Uterus (tissue), 4 donors: ENCODE measurements at places on chromosomes 7 and 10.

GRCh38 chr7:127678947-127679346, 27.0 kb downstream of the SND1 start:
- H3K27ac ChIP-seq = no peak overlapping the region
- no peak overlapping the region for H3K4me3 ChIP-seq
- peaks cover 11% of the 10 kb centered on the region for H3K4me1 ChIP-seq
- no peaks in the 10 kb centered on the region for H3K27me3 ChIP-seq
- H3K36me3 ChIP-seq = no peaks in the 10 kb centered on the region

DNA sequence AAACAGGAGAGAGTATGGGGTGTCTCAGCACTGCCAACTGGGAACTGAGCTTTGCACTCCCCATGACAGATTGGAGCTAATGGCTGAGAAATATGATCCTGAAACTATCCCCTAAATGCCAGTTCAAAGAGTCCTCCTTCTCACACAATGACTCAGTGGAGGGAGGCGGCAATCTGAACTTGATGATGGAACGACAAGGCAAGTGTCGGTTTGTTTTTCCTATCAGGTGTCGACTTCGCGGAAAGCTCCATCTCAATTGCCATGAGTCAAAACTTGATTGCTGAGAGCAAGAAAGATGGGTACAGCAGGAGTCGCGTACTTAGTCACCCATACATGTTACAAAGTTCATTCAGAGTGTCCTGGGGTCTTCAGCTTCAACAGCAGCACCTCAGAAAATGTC, 52.5 kb downstream of the NPY start:
- H3K27me3 ChIP-seq = no peaks in the 10 kb centered on the region
- H3K27ac ChIP-seq = no peak overlapping the region
- H3K4me1 ChIP-seq = no peaks in the 10 kb centered on the region
- DNase-seq = no peak

DNA sequence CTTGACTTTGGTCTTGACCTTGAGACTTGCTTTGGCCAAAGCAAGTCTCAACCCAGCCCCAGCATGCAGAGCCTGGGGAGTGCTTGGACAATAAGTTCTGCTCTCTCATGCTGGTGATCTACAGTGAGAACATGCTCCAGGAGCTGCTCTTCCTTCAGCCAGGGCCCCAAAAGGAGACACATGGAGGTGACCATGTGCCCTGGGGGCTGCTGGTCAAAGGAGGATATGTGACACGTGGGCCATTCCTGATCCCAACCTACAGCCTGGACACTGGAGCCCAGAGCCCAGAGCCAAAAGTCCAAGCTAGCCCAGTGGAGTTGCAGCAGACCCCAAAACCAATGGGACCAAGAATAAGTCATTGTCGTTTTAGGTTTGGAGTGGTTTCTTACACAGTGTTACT, 78.2 kb upstream of the CHST15 start:
- no peaks in the 10 kb centered on the region for H3K36me3 ChIP-seq
- H3K27ac ChIP-seq = no peak overlapping the region
- H3K4me3 ChIP-seq = no peak overlapping the region
- no peaks in the 10 kb centered on the region for H3K27me3 ChIP-seq
- DNase-seq = no peak

DNA sequence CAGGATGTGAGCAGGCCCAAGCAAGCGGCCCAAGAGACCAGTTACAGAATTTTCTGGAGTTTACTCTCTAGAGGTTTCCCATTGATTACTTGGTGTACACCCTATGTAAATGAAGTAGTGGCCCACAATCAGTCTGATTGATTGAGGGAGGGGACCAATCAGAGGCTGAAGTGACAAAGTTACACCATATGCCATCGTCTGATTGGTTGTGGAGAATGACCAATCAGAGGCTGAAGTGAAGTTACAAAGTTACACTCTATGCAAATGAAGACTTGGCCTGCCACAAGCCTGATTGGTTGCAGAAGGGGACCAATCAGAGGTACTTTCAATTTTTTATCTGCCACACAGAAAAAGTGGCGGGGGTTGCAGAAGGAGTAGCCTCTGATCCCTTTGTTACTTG, 83.7 kb downstream of the KIF20B start:
- H3K27ac ChIP-seq = no peak overlapping the region
- no peak overlapping the region for H3K4me3 ChIP-seq

DNA sequence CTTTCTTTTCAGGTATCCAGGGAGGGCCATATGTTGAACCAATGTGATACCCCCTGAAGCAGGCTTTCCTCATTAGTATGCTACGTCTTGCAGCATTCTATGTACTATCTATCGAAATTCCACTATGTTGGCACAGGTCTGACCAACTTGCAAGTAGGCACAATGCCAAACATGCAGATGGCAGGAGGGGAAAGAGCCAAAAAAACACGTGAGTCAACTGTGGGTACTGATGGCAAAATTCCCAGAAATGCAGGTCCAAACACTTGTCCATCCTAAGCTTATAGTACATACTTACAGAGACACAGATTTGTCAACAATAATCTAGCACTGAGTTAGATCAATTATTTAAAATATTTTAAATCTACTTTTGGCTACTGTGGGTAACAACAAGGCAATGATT, 394.9 kb downstream of the DGKB start:
- no peaks in the 10 kb centered on the region for H3K27me3 ChIP-seq
- H3K27ac ChIP-seq = no peak overlapping the region
- no peaks in the 10 kb centered on the region for H3K4me1 ChIP-seq
- DNase-seq = no peak
- H3K4me3 ChIP-seq = no peak overlapping the region
- H3K36me3 ChIP-seq = no peaks in the 10 kb centered on the region

DNA sequence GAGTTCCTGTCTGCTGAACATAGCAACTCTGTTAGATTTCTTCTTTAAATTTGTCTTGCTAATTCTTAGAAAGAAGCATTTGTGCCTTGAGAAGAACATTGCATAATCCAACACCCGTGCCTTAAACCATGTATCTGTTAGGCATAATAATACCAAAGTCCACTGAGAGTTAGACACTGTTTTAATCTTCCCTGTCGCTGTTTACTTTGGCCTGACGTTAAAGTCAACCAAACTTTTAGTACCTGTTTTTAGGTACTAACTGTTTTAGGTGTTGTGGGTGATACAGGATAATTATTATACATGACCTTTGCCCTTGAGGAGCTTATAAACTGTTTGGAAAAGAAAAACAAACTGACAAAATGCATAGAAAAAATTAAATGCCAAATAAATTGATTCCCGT, 43.6 kb downstream of the KLHDC10 start:
- H3K36me3 ChIP-seq = no peaks in the 10 kb centered on the region
- no peak overlapping the region for H3K4me3 ChIP-seq
- no peak overlapping the region for H3K27ac ChIP-seq

DNA sequence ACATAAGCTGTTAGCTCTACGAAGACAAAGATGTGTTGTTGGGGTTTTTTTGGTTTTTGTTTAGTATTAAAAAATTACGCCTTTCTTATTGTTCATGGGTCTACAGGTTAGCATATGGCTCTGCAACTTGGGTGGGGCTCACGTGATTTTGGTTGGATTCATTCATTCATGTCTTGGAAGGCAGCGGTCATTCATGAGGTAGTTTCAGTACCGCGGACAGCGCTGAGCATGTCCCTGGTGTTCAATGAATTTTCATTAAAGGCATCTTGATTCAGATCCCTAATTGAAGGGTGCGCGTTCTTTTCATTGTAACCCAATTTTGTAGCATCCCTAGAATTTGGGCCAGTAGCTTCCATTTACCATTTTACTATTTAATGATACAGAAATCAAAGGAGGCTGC, 42.9 kb upstream of the TCERG1L start:
- H3K27me3 ChIP-seq = no peaks in the 10 kb centered on the region
- H3K4me1 ChIP-seq = no peaks in the 10 kb centered on the region
- DNase-seq = no peak
- H3K27ac ChIP-seq = no peak overlapping the region

DNA sequence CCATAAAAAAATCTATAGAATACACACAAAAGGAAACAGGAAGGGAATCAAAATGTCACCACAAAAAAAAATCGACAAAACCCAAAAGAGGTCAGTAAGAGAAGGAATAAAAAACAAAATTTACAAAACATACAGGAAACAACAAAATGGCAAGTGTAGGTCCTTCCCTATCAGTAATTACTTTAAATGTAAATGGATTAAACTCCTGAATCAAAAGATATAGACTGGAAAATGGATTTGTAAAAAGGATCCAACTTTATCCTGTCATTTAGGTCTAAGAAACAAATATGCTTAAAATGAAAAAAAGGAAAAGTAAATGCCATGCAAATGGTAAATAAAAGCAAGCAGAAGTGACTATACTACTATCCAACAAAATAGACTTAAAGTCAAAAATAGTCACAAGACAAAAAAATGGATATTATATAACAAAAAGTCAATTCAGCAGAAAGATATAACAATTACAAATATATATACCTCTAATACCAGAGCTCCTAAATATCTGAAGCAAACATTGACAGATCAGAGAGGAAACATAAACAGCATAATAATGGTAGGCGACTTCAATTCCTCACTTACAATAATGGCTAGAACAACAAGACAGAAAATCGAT, 2.0 kb downstream of the OR13A1 start:
- H3K27me3 ChIP-seq = no peaks in the 10 kb centered on the region
- no peaks in the 10 kb centered on the region for H3K36me3 ChIP-seq
- no peak for DNase-seq
- H3K27ac ChIP-seq = no peak overlapping the region
- no peaks in the 10 kb centered on the region for H3K4me1 ChIP-seq

DNA sequence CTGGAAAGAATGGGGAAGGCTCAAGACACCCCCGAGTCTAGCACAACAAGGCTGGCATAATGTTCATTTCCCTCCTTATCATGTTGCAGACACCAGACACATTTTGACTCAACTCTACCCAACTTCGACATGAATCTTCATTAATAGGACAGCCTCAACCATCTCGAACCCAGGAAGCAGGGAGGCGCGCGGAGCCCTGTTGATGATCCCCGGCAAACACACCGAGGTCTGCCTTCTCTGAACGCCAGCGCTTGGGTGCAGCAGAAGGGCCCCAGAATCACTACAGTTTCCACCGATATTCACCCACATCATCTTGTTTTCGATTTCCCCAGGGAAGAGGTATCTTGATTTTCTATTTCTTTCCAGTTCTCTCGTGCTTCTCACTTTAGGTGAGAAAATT, 563.6 kb downstream of the TCERG1L start:
- H3K27me3 ChIP-seq = no peaks in the 10 kb centered on the region
- H3K4me1 ChIP-seq = no peaks in the 10 kb centered on the region
- no peak overlapping the region for H3K4me3 ChIP-seq

GRCh38 chr7:43010061-43010460, 77.9 kb downstream of the MRPL32 start:
- DNase-seq = no peak
- H3K36me3 ChIP-seq = no peaks in the 10 kb centered on the region
- no peaks in the 10 kb centered on the region for H3K27me3 ChIP-seq
- no peak overlapping the region for H3K27ac ChIP-seq
- H3K4me1 ChIP-seq = no peaks in the 10 kb centered on the region

DNA sequence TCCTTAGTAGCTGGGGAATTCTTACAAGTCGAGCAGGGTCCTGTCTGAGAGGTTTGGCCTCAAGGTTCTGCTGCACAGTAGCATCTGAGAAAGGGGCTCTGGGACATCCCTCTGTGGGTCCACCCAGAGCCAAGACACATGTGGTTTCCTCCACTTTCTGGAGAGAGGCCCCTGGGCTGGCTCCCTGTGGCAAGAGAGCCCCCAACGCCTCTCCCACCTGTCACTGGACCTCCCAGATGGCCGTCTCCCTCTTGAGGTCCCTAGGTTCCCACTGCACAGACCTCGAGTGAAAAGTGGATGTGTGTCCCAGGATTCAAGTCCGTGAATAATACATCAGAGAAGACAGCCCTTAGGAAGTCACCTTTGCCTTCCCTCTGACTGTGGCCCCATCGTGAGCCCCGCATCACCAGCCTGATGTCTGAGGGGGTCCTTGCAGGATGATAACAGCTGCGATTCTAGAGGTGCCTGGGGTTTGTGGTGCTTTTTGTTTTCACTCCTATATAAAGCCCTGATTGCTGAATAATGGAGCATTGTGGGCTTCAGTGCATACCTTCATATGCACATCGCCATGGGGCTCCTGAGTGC, 319.0 kb downstream of the GLRX3 start:
- H3K4me1 ChIP-seq = no peaks in the 10 kb centered on the region
- no peak overlapping the region for H3K4me3 ChIP-seq
- H3K27me3 ChIP-seq = no peaks in the 10 kb centered on the region
- no peaks in the 10 kb centered on the region for H3K36me3 ChIP-seq

- no peaks in the 10 kb centered on the region for H3K36me3 ChIP-seq
- H3K4me1 ChIP-seq = peaks cover 9% of the 10 kb centered on the region
- no peaks in the 10 kb centered on the region for H3K27me3 ChIP-seq
Measured at GRCh38 chr7:129224251-129225205, at the start of gene AHCYL2. TSS of gene AHCYL2 (plus strand) at chr7:129225030.

- H3K4me1 ChIP-seq = no peaks in the 10 kb centered on the region
- H3K4me3 ChIP-seq = no peak overlapping the region
- no peak for DNase-seq
- no peak overlapping the region for H3K27ac ChIP-seq
- no peaks in the 10 kb centered on the region for H3K36me3 ChIP-seq
Measured at GRCh38 chr10:122222638-122223037, 48.5 kb upstream of the BTBD16 start.

GRCh38 chr10:71039551-71039950, 151.2 kb upstream of the PCBD1 start:
- H3K4me1 ChIP-seq = no peaks in the 10 kb centered on the region
- no peaks in the 10 kb centered on the region for H3K36me3 ChIP-seq
- H3K27me3 ChIP-seq = no peaks in the 10 kb centered on the region

- DNase-seq = no peak
- H3K27me3 ChIP-seq = no peaks in the 10 kb centered on the region
- H3K4me1 ChIP-seq = no peaks in the 10 kb centered on the region
Measured at GRCh38 chr10:98458809-98459784, 12.4 kb upstream of the HPS1 start.

DNA sequence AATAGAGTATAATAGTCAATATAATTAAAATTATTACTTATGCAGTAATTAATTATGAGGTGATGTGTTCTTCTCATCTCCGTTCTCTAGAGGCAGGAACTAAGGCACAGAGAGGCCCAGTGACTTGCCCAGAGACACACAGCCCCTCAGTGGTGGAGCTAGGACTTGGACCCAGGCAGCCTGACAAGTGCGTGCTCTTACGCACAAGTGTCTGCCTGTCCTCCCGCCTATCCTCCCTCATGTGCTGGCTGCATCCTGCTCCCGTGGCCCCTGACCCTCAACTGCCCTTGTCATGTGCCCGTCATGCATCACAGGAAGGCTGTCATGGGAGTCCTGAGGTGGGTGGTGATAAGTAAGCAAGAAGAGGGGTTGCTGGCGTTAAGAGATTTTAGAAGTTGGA, 14.3 kb downstream of the IL2RA start:
- no peak overlapping the region for H3K27ac ChIP-seq
- no peak overlapping the region for H3K4me3 ChIP-seq
- H3K4me1 ChIP-seq = no peaks in the 10 kb centered on the region
- no peaks in the 10 kb centered on the region for H3K27me3 ChIP-seq
- H3K36me3 ChIP-seq = no peaks in the 10 kb centered on the region

- peaks cover 12% of the 10 kb centered on the region for H3K4me1 ChIP-seq
- H3K4me3 ChIP-seq = no peak overlapping the region
- no peaks in the 10 kb centered on the region for H3K36me3 ChIP-seq
- DNase-seq = no peak
- H3K27me3 ChIP-seq = no peaks in the 10 kb centered on the region
Measured at GRCh38 chr10:104639590-104640338, 1.3 kb upstream of the SORCS3 start.
